ENCODE measurements at places on chromosomes 16 and 17.

GRCh38 chr16:3536271-3536731 is 35.5 kb downstream of the CLUAP1 start:
- no peak for DNase-seq

DNA sequence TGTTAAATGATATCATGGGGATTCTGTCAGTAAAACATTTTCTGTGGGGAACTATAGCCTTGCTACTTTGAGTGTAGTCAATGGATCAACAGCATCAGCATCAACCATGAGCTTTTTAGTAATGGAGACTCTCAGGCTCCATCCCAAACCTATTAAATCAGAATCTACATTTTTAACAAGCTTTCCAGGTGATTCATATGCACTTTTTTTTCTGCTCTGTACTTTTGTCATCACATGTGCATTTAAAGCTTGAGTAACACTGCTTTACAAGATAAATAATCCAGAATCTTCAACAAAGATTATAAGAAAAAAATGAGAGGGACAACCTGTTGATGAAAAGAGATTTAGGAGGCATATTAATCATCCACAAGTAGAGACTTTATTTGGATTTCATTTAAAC is 23.5 kb downstream of the NUP93 start:
- DNase-seq, result no peak

- no peak for DNase-seq
Observed at GRCh38 chr17:50728881-50729765, 9.7 kb downstream of the LUC7L3 start.

DNA sequence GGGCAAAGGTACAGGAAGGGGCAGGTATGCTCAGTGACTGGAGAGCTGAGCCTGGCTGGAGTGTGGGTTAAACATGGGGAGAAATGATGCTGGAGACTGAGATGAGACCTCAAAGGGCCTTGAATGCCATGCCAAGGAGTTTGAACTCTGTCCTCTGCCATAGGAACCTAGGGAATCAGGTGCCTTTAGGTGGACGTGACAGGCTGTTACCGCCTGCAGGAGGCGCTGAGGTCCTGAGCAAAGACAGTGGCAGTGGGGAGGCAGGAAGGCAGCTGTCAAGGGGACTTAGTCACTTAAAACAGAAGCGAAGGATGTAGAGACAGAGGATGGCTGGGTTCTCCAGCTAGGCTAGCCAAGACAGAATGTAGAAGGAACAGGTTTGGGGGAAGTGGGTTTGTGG is 9.1 kb downstream of the PSMB3 start:
- DNase-seq, result no peak

- no peak for DNase-seq
Observed at GRCh38 chr17:49703557-49704277, 4.0 kb downstream of the SLC35B1 start.

DNA sequence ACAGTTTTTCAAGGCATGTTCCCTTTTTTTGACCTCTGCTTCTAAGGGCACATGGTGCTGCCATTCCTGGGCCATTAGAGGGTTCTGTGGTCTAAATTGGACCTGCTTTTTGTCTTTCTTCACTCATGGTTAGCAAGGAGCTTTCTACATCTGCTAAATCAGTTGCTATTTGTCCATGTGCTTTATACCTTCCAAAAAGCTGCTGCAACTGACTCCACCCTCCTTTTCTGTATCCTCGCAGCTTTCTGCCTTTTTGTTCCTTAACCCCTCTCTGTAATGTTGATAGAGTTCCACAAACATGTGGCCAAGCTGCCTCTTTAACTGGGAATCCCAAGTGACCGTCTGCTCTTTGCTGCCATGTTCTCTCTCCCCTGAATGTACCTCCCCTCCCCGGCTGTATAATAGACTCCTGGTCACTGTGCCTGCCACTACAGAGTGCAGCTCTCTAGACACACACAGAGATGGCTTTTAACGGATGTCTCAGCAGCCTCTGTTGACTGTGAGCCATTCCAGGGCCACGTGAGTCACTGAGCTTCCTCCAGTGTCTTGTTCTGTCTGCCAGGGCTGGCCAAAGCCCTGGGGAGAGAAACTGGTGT is 57.4 kb upstream of the TEKT3 start:
- no peak for DNase-seq

GRCh38 chr17:42543190-42544079 is 7.4 kb downstream of the NAGLU start:
- DNase-seq, result no peak

GRCh38 chr16:373848-374615 is 3.7 kb upstream of the MRPL28 start:
- no peak for DNase-seq

GRCh38 chr17:28421787-28422305 is 15.8 kb upstream of the SLC46A1 start:
- no peak for DNase-seq

DNA sequence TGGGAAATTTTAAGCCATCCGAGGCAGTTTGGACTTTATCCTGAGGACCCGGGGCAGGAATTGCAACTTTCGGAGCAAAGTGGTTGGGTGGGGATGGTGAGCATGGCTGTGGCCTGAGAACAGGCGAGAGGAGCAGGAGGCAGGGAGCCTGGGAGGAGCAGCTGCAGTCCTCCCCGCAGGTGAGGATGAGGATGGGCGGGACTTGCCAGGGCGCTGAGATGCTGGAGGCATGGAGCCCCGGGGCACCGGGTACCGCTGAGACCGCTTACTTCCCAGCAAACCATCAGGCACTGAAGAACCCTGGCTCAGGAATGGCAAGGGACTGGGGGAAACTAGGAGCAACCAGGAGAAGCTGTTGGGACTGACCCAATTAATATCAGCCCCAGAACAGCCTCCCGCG is 210.8 kb downstream of the GSG1L start:
- no peak for DNase-seq

DNA sequence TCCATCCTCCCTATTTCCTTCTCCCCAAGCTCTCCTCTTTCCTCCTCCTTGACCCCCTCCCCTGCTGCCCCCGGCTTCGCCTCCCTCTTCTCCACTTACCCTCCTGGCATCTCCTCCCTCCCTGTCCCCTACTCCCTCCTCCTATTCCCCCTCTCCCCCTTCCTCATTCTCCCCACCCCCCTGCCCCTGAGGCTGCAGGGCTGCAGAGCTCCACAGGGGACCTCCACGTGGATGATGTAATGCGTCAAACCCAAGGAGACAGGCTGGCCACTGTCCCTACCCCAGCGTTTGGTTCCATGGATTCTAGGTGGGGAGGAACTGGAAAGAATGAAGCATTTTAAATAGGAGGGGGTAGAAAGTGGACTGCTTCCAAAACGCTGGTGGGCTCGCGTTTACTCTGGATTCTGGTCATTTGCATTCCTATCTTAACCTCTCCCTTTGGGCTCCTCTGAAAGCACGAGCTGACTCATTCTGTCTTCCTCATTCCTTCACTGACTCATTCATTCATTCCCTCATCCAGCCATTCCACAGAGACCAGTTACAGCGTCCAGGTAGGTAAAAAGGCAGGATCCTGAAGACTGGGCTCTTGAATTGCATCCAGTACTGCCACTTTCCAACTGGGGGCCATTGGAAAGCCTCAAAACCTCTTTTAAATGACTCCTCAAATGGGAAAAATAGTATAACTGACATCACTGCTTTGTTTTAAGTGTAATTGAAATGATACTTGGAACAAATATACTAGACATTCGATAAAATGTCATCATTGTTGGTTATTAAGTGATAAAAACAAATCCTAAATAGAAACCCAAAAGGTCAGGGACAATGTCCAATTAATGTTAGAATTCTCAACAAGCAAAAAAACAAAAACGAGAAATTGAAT is 943 bp upstream of the COTL1 start:
- DNase-seq, result no peak
